ENCODE measurements at places on chromosomes 2 and 18.

GRCh38 chr18:6004683-6005082, 109.4 kb upstream of the TMEM200C start:
- H3K4me1 ChIP-seq: no peaks in the 10 kb centered on the region
- no peaks in the 10 kb centered on the region for H3K36me3 ChIP-seq
- H3K4me3 ChIP-seq: no peak overlapping the region
- H3K27me3 ChIP-seq: no peaks in the 10 kb centered on the region

DNA sequence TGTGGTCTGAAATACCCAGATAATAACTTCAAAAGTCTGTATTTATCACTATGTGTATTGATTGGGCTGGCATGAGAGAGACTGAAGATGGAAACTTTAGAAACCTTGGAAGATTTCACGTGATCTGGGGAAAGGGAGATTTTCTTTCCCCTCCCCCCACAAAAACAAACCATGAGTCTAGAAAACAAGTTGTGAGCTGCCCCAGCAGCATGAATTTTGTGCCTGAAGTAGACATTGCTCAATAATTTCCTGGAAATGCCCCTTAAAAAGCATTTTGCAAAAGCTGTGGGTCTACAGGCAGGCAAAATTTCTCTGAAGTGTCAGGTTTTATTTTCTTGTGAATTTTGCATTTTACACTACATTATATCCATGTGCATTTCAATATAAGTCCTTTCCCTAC, 101.8 kb downstream of the ETAA1 start:
- H3K27ac ChIP-seq: no peak overlapping the region
- no peak overlapping the region for H3K4me3 ChIP-seq
- H3K27me3 ChIP-seq: no peaks in the 10 kb centered on the region

DNA sequence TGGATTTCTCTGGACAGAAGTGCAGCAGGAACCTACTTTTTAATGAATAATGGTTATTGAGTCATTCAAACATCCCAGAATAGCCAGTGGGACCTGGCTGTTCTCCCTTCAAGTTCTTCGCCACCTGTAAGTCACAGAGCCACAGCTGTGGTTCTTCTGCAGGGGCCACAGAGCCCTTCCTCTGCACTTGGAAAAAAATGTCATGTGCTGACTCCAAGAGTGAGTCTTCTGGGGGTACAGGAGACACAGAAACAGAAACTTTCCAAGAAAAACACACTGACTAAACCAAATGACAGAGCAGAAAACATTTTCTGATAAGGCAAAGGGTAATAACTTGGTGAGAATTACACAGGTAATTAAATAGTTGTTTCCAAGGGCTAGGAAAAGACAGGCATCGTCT, 68.7 kb upstream of the FN1 start:
- no peaks in the 10 kb centered on the region for H3K27me3 ChIP-seq
- H3K4me3 ChIP-seq: no peak overlapping the region
- no peak overlapping the region for H3K27ac ChIP-seq
- H3K4me1 ChIP-seq: no peaks in the 10 kb centered on the region
- no peaks in the 10 kb centered on the region for H3K36me3 ChIP-seq

DNA sequence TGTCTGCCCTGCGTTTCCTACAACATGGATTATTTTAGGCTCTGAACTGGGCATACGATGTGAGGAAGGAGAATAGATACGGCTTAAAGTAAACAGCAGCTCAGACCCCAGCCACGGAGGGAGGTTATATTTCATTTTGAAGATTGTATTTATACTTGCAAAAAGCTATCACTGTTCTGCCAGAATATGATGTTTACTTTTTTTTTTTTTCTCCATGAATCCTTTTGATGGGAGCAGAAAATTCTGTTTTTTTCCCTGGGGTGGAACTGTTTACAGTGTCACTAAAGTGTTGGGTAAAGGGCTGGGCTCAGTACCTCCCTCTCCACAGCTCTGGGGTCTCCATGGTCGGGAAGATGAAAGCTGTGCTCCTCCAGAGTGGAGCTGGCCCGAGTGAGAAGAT, 13.1 kb downstream of the PCARE start:
- no peaks in the 10 kb centered on the region for H3K4me1 ChIP-seq
- H3K36me3 ChIP-seq: no peaks in the 10 kb centered on the region
- H3K27ac ChIP-seq: no peak overlapping the region
- no peak overlapping the region for H3K4me3 ChIP-seq
- no peaks in the 10 kb centered on the region for H3K27me3 ChIP-seq
- DNase-seq: no peak

- no peak overlapping the region for H3K27ac ChIP-seq
- peak; percentile 50 for DNase-seq
- no peaks in the 10 kb centered on the region for H3K4me1 ChIP-seq
- no peak overlapping the region for H3K4me3 ChIP-seq
- H3K27me3 ChIP-seq: no peaks in the 10 kb centered on the region
Observed at GRCh38 chr2:239724194-239724849, 300.8 kb downstream of the NDUFA10 start.

- peaks cover 5% of the 10 kb centered on the region for H3K4me1 ChIP-seq
- no peak for DNase-seq
- H3K36me3 ChIP-seq: no peaks in the 10 kb centered on the region
- H3K4me3 ChIP-seq: no peak overlapping the region
- no peak overlapping the region for H3K27ac ChIP-seq
Observed at GRCh38 chr2:23685181-23685580, 241.7 kb downstream of the ATAD2B start.

All from spleen (tissue), 13 donors.